ENCODE measurements at places on chromosomes 16 and 17.

GRCh38 chr17:4118015-4118743 is 24.7 kb downstream of the ZZEF1 start:
- no peak for DNase-seq

- DNase-seq = no peak
Measured at GRCh38 chr17:63542942-63543821, 7.1 kb upstream of the DCAF7 start.

GRCh38 chr16:84193480-84193879 is 2.5 kb downstream of the ADAD2 start:
- DNase-seq = no peak

- DNase-seq = peak; percentile 54
Measured at GRCh38 chr17:66468241-66469087, 166.1 kb downstream of the PRKCA start.

Measured in choroid plexus epithelial cell (primary cell).